ENCODE measurements at places on chromosomes 6 and 20.

DNA sequence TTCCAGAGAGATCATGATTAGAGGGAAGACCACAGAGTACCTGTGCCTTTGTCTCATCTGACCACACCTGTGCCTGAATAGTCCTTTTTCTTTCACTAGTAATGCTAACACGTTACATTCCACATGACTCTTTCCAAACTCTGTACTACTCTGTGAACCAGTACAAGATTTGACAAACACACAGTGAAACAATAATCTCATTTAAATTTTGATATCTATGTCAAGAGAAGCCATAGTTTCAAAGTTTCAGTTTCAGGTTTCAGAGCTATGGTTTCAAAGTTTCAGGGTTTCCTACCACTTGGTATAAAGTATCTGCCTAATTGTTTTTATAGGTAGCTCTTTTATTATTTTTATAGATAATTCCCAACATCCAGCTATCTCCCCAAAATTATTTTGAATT is 62.0 kb upstream of the PHACTR2 start:
- ATAC-seq, result no peak

- no peak for ATAC-seq
Observed at GRCh38 chr20:46330072-46330763, 21.9 kb upstream of the CDH22 start.

DNA sequence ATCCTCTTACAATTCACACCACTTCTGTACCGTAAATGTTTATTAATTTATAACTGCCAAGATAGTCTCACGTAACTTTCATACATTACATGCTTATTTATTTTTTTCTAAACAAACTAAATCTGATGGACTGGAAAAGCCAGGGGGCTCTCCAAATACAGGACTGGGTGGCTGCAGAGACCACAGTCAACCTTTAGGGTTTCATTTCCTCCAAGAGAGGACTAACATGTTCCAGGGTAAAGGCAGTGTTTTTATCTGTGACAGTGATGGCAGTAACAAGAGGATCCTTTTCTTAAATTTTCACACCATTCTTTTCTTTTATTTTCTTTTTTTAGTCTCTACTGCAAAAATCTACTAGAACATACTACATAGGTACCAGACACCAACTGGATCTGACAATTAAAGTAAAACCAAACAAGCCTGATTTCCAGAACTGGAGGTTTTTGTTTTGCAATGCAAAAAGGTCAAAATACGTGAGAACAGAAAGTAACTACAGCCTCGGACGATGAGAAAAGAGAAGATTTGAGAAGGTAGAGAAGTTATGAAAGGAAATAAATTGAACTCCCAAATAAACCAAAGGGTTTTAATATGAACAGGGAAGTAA is 1.2 kb downstream of the LMBRD1 start:
- ATAC-seq, result peak; percentile 58

- no peak for ATAC-seq
Observed at GRCh38 chr20:59033093-59033492, 958 bp upstream of the ATP5F1E start.

DNA sequence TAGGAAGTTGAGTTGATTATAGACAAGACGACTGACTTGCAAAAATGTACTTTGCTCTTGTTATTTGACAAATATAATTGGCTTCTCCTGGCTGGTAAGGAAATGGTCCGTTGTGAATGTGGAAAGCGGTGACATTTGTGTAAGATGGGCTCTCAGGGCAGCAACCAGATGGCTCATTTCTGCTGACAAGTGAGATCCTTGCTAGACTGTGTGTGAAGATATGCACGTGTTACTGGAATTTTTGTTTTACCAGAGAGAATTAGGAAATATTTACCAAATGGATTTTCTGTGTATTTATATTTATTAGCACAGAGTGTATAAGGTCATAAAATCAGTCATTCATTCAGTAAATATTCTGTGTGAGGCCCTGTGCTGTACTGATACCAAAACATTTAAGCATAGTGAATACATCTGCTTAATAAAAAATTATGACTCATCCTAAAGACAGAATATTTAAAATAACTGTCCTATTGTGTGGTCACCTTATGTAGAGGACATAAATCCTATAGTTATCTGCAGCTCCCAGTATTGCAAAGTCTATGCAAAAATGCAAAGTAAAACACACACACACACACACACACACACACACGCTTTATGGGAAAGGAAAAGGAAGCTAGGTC is 109.9 kb upstream of the ASF1A start:
- ATAC-seq, result no peak

Measured in stimulated activated memory B cell treated with anti-CD40 and anti-IgM and Interleukin-4, amounts not matched to agents 10 μg/mL and 1 μg/mL and 100 μg/mL, for 72 hours (primary cell).